Stimulated activated CD8-positive, alpha-beta memory T cell treated with anti-CD3 and anti-CD28 coated beads, Interleukin-2, amount 100 ng/mL, for 1 hour (primary cell): ENCODE measurements at places on chromosomes 11 and 22.

- no peak for DNase-seq
Observed at GRCh38 chr11:125345421-125346178, 150.5 kb downstream of the FEZ1 start.

GRCh38 chr11:102280245-102280833 lies 36.9 kb upstream of the BIRC3 start:
- DNase-seq, result no peak

DNA sequence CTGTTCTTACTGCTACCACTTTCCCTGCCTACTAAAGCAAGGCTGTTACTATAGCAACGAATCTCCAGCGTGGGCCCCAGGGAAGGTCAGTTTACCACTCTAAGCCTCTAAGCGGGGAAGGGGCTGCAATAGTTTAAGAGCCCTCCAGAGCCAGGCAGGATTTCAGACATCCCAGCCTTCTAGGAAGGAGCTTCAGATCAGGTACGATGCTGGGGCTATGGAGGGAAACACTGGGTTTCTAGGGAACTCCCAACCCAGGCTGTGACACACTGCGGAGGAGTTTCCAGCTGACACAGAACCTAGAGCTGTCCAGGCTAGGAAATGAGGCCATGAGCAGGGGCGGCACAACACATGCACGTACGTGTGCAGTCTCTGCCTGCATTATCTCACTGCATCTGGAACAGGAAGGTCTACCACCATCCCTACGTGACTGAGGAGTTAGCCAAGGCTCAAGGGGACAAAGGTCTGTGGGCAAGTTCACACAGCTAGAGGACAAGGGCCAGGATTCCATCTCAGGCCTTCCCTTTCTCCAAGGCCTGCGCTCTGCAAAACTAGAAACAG lies 20.4 kb downstream of the HPS4 start:
- DNase-seq, result no peak

- DNase-seq, result no peak
Observed at GRCh38 chr22:46650078-46650810, 30.1 kb downstream of the GRAMD4 start.

- no peak for DNase-seq
Observed at GRCh38 chr11:45993531-45994001, 71.1 kb downstream of the LARGE2 start.

- no peak for DNase-seq
Observed at GRCh38 chr11:73962101-73962705, 11.4 kb downstream of the DNAJB13 start.

DNA sequence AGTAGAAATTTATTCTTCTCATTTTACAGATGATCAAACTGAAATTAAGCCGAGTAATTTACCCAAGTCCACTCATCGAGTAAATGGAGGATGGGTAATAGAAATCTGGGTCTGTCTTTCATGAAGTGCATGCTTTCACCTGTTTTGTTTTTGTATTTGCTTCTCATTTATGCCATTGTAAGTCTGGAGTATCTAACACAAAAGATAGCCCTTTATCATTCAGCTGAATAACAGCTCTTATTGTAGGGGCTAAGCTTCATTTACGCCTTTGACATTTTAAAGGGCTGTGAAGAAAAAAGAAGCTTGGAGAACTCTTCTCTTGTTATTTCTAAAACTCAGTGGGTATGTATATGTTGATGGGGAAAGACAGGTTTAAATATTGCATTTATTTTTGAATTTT lies 1196.2 kb upstream of the TENM4 start:
- no peak for DNase-seq
